ENCODE measurements at places on chromosomes 5 and 9.

- DNase-seq = peak; percentile 37
Measured at GRCh38 chr9:110579034-110579861, at the start of gene SVEP1. SVEP1 (minus strand) TSS chr9:110579741; CDS start chr9:110579543, 198 bp downstream.

DNA sequence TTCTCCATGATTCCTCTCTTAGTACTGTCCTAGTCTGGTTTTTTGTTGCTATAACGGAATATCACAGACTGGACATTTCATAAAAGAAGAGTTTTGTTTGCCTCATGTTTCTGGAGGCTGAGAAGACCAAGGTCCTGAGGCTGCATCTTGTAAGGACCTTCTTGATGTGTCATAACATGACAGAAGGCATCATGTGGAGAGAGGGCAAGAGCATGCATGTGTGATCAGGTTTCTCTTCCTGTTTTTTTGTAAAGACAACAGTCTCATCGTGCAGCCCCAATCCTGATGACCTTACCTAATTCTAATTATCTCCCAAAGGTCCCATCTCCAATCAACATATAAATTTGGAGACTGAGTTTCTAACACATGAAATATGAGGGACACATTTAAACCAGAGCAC is 108.4 kb downstream of the MSX2 start:
- no peak for DNase-seq

GRCh38 chr9:121556580-121556979 is 56.9 kb upstream of the GGTA1 start:
- DNase-seq = peak; percentile 81

GRCh38 chr5:123645024-123645603 is 133.1 kb downstream of the CSNK1G3 start:
- DNase-seq = no peak

DNA sequence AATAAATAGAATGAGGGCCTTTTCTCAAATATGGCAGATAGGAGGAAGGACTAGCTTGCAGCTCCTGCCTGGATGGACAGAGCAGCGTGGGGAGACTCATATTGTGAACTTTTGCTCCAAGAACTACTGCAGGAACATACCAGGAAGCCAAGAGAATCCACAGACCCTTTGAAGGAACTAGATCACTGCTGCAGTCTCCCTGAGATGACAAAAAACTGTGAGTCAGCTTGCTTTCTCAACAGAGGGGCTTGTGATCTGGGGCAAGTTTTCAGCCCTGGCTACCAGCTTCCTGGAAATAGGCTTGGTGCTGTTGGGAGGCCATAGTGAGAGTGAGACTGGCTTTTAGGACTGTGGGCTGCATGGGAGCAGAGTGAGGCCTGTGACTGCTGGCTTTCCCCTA is 170.6 kb upstream of the TRIM32 start:
- DNase-seq = no peak

GRCh38 chr9:68429631-68430030 is 73.2 kb downstream of the PGM5 start:
- no peak for DNase-seq

GRCh38 chr9:4769321-4770080 is 23.2 kb upstream of the RCL1 start:
- no peak for DNase-seq

DNA sequence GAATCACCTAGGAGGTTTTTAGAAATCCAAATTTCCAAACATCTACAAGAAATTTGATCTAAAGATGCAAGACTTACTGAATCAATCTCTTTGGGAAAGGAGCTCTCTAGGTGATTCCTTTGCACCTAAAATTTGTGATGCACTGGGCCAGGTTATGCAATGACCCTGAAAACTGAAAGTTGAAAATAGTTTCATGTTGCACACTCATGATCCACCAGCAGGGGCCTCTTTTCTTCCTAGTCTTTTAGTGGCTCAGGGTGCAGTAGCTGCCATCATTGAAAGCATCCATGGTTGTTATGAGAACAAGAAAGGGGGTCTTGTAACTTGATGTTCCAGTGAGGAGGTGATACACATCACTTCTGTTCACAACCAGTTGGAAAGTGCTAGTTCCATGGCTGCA is 486.8 kb downstream of the PSAT1 start:
- DNase-seq = no peak

- DNase-seq = no peak
Measured at GRCh38 chr9:20805766-20806165, 121.7 kb downstream of the FOCAD start.

GRCh38 chr5:68303754-68304420 is 88.3 kb downstream of the PIK3R1 start:
- DNase-seq = no peak

DNA sequence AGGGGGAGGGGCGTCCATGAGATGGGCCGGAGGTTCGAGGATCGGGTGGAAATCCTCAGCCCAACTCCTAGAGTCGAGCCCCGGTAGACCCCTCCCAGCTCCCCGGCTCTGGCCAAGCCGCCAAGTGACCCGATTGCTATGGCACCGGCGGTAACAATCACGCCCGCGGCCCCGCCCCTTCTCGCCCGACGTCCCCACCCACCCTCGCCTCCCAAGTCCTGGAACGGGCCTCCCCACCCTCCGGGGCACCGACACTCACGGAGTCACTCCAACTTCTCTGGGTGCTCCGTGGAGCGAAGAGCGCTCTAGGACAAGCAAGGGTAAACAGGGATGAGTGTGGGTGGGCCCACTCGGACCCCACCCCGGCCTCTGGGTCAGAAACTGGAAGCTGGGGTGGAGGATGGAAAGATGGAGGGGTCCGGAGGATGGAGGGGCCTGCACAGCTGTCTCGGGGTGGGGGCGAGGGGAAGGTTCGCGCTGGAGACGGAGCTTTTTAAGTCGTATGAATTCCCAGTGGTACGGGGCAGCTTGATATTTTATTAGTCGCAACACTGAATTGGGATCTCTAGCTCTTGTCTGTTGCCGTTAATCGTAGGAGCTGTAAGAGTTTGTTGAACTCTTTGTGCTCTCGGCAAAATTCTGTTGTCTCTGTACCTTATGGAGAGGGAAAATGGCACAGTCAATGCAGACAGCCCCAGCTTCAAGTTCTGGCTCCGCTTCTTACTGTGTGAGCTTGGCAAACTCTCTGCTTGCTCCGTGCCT is at the start of gene SPACA9:
SPACA9 (plus strand) TSS at position 204 of the 762 bp plus-strand sequence. CDS start 5,050 bp downstream, outside the sequence.
- peak; percentile 64 for DNase-seq

- no peak for DNase-seq
Measured at GRCh38 chr5:126921241-126922091, 108.9 kb downstream of the MARCHF3 start.

DNA sequence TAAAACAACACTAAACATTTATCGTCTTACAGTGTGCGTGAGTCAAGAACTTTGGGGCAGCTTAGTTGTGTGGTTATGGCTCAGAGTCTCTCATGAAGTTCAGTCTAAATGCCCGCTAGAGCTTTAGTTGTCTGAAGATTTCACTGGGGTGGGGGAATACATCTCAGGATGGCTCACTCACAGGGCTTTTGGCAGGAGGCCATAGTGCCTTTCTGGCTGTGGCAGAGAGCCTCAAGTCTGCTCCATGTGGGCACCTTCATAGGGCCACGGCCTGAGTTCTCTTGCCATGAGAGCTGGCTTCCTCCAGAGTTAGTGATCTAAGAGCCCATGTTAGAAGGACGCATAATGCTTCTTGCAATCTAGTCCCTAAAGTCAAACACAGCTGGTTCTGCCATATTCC is 258.8 kb upstream of the NUDT12 start:
- no peak for DNase-seq

DNA sequence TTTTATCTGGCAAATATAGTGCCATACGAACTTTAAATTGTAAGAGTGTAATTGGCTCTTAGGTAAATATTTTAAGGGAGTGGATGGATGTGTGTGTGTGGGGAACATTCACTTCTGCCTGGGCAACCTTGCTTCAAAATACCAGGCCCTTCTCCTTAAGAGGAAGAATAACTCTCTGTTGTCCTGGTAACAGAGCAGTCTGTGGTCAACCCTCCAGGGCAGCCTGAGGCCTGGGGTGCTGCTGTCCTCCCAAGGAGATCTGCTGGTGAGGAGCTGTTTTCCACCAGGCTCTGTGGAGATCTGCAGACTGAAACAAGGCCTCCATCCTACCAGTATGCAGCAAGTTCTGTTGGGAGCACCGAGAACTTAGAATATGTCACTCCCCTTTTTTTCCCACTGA is 325.2 kb downstream of the PSAT1 start:
- no peak for DNase-seq

GRCh38 chr9:97900738-97901565 is 21.3 kb downstream of the TRMO start:
- no peak for DNase-seq

- DNase-seq = no peak
Measured at GRCh38 chr5:90214991-90215390, 194.6 kb downstream of the CETN3 start.

DNA sequence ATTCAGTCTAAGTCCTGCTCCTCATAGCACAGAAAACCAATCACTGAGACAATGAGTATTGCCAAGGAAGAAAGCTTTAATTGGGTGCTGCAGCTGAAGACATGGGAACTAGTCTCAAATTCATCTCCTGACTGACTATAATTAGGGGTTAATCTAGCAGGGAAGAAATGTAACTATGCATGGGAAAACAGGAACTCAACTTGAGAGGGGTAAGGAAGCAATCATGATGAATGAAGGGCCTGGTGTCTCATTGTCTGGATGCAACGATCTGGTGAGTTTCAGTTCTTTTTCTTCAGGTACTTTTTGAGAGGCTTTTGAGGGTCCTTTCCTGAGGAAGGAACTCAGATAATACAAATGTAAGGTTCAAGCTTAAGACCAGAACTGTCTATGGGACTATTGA is 24.0 kb upstream of the OCLN start:
- DNase-seq = no peak

Measured in PC-9 (cell line).